ENCODE measurements at places on chromosomes 13 and 19. TPM values are rescaled to one million over a fixed set of nuclear protein-coding genes. Genes with fewer than 3 reads are reported as not detected.

Gene C19orf38
- 0.82 TPM for total RNA-seq

Gene FAM83E
- 0.41 TPM for total RNA-seq

Gene ZNF93
- total RNA-seq, result 27.3 TPM

Gene DMPK
- total RNA-seq, result 13.9 TPM

Gene GPR12
- total RNA-seq, result 39.5 TPM

Gene CGB1
- not detected for total RNA-seq

Gene RNF225
- not detected for total RNA-seq

Gene FPR1
- 4.5 TPM for total RNA-seq

Gene ZNF85
- 26.9 TPM for total RNA-seq

Gene ADGRE3
- total RNA-seq, result not detected

Gene NUP62
- 22.0 TPM for total RNA-seq

Gene MEIOSIN
- total RNA-seq, result not detected

Measured in frontal cortex (tissue), 4 donors.